RPMI7951 (cell line): ENCODE measurements at places on chromosomes 2 and 18.
A peak's percentile ranks its signal among the peaks of the same experiment; 100 is the strongest.

DNA sequence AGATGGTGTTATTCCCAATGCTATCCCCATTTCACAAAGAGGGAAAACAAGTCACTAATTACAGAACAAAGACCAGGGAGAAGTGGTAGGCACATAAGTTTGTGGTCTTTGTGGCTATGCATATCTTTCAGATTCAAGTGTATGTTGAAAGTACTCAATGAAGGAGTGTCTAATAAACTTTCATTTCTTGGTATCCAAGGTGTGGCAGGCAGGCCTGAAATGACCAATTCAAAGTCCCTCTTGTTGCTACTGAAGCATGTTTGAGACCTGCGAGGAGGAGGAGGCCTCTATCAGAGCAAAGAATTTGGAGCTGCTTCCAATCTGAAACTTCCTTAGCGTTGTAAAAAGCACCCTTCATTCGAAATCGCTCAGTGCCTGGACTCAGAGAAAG, 60.9 kb upstream of the KLF7 start:
- no peak for DNase-seq

DNA sequence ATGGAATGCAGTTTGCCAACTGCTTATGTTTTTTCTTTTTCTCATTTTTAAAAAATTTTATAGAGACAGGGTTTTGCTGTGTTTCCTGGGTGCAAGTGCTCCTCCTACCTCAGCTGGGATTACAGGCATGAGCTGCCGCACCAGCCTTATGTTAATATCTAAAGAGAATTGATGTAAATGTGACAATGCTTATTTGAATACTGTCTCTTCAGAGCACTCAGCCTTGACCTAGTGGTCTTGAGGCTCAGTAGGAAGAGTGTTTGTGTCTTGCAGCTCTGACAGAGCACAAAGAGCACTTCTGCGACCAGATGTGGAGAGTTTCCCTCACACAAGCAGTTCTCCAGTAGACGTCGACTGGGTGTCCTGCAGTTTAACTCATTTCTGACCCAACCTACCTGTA, 55.3 kb downstream of the ARHGEF4 start:
- no peak for DNase-seq

- peak; percentile 83 for DNase-seq
Measured at GRCh38 chr2:239274391-239275043, 126.3 kb downstream of the HDAC4 start.

GRCh38 chr2:21395366-21395765, 271.6 kb downstream of the TDRD15 start:
- DNase-seq: no peak

GRCh38 chr2:68291314-68291713, 28.4 kb downstream of the CNRIP1 start:
- no peak for DNase-seq

DNA sequence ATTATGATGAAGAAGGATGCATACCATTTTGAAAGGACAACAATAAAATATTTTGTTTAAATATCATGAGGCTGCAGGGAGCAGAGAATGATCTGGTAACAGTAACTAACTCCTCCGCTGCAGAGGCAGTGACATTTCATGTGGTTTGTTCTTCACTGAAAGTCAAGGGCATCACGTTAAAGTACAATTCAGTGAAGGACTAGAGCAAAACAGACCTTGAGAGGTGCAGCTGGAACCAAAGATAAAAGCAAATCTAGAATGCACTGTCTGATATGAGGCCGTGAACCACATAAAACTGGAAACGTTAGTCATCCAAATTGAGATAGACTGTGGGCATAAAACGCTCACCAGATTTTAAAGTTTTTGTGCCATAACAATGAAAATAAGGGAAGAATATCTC, 522.9 kb upstream of the TNP1 start:
- DNase-seq: peak; percentile 22

- no peak for DNase-seq
Measured at GRCh38 chr18:35267809-35268208, 22.2 kb downstream of the ZSCAN30 start.

GRCh38 chr2:41068740-41069139, 616.9 kb upstream of the SLC8A1 start:
- no peak for DNase-seq

DNA sequence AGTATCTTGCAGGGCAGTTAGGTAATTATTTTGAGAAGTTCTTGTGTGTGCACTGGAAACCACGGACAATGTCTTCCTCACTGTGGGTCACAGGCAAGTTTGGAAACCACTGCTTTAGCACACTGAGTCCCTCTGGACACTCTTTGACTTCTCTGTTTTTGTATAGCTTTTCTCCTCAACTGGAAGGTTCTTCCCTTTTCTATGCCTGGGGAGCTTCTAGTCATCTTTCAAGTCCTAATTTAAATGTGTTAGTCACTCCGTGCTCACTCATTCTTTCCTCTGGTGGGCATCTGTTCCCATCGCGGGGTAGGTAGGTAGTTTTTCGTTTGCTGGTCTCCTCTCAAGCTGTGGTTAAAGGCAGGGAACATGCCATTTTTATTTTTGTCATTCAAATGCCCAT, 32.1 kb downstream of the E2F6 start:
- no peak for DNase-seq
